Cardiac muscle cell (in vitro differentiated cells and primary cell): ENCODE measurements at places on chromosomes 5 and 9.
A peak's percentile ranks its signal among the peaks of the same experiment; 100 is the strongest.

GRCh38 chr5:80198399-80198798, 57.4 kb downstream of the SERINC5 start:
- peak; percentile 58 for DNase-seq

GRCh38 chr5:149381986-149382338, 2.9 kb upstream of the IL17B start:
- DNase-seq: peak; percentile 90

DNA sequence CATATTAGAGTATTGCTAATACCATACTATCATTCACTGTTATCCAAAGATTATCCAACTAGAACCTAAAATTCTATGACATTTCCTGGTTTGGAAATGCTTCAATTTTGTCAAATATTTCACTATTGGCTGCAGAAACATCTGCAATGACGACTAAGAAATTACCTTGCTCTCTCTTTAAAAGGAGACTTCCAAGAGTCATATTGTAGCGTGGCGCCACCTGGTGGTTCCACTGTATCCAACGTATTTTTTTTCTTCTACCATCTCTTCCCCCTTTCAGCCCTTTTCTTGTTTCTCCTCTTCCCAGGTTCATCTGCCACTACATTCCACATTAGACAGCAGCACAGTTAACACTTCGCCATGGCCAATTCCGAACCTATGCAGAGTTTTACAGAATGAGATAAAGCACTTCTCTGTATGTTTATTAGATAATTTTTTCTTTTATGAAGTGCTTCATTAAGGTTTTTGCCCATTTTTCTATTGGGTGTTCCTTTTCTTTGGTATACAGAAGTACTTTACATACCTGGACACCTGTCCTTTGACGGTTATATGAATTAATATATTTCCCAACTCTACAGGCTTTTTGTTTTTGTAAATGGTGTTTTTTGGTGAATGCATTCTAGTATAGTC, 153.5 kb downstream of the CDC42SE2 start:
- peak; percentile 84 for DNase-seq

- no peak for DNase-seq
Observed at GRCh38 chr5:170301981-170302652, 4.5 kb upstream of the LCP2 start.
